ENCODE measurements at places on chromosomes 4 and X.

DNA sequence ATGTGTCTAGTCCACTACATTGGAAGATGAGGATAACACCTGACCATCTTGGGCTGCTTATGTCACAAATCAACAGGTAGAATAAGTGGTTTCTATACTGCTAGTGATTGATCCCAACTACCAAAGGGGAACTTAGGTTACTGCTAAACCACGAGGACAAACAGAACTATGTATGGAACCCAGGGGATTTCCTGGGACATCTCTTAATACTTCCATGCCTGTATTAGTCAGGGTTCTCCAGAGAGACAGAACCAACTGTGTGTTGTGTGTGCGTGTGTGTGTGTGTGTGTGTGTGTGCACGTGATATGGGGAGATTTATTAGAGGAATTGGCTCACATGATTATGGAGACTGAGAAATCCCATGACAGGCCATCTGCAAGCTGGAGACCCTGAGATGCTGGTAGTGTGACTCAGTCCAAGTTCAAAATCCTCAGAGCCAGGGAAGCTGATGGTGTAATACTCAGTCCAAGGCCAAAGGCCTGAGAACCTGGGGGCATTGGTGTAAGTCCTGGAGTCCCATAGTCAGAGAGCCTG, 16.2 kb upstream of the AFF1 start:
- no peak for DNase-seq

DNA sequence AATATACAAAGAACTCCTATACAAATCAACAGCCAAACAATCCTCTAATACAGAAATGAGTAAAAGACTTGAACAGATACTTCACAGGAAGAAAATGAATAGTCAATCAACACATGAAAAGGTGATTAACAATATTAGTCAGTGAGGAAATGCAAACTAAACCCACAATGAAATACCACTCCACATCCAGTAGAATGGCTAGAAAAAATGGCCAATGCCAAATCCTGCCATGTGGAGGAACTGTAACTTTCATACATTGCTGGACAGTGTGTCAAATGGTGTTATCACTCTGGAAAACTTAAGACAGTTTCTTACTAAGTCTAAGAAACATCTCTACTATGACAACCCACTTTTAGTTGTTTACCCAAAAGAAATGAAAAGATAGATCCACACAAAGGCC, 59.5 kb downstream of the NSG1 start:
- DNase-seq = no peak

DNA sequence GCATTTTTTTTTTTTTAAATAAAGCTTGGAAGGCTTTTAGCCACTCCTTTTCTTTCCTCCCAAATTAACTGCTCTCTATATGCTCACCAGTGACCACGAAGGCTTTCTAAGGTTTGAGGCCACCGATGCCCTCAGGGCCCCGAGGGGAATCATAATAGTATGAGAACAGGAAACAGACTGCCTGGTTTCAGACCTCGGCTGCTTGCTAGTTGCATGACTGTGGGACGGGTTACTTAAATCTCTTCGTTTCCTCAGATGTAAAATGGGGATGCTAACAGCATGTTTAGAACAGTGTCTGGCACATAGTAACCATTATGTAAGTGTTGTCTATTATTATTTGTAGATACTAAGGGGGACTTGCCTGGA, 3.6 kb downstream of the LINC00632 start:
- DNase-seq = no peak

GRCh38 chr4:123587983-123588494, 191.4 kb downstream of the SPRY1 start:
- DNase-seq = peak; percentile 87

DNA sequence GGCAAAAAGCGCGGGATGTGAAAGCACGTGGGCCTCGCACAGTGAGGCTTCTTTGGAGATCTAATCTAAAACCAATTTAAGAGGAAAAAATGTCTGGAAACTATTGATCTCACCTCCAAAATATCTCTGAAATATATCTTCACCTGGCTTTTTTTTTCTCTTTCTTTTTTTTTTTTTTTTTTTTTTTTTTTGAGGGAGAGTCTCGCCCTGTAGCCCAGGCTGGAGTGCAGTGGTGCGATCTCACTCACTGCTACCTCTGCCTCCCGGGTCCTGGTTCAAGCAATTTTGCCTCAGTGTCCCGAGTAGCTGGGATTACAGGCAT, 383 bp upstream of the ZMAT1 start:
- DNase-seq = no peak

DNA sequence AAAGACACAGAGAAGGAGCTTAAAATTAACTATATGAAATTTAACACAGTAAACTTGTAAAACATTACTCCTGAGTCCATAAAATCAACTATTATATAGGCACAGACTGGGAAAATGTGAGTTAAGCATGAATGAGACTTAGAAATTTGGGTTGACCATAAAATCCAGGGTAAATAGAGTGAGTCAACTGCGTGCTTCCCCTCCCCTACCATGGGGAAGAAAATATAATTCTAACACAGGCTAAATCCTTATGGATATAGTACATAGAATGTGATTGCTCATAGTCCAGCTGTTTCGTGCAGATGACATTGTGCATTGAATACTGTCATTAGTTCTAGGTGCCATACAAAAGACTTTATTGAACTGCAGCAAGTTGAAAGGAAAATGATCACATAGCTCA, 42.2 kb downstream of the KLHL5 start:
- no peak for DNase-seq

- no peak for DNase-seq
Observed at GRCh38 chr4:150368667-150369066, 213.3 kb upstream of the MAB21L2 start.

Data from AG09309 (cell line).